ENCODE measurements at places on chromosomes 16 and 17.
A peak's percentile ranks its signal among the peaks of the same experiment; 100 is the strongest.

- no peaks in the 10 kb centered on the region for H3K27me3 ChIP-seq
- H3K4me1 ChIP-seq: peaks cover 23% of the 10 kb centered on the region
- peak overlapping the region; percentile 99 for H3K27ac ChIP-seq
Observed at GRCh38 chr16:51155199-51155607, 4.1 kb upstream of the SALL1 start.

GRCh38 chr17:54153423-54153822 is 330.7 kb downstream of the KIF2B start:
- H3K4me1 ChIP-seq: no peaks in the 10 kb centered on the region
- DNase-seq: no peak
- H3K27me3 ChIP-seq: no peaks in the 10 kb centered on the region
- H3K4me3 ChIP-seq: no peak overlapping the region
- no peak overlapping the region for H3K27ac ChIP-seq

- peak overlapping the region; percentile 42 for H3K4me3 ChIP-seq
- peaks cover 12% of the 10 kb centered on the region for H3K4me1 ChIP-seq
- peak overlapping the region; percentile 13 for H3K27ac ChIP-seq
Observed at GRCh38 chr16:17469011-17469740, 1.6 kb downstream of the XYLT1 start.

- no peak overlapping the region for H3K27ac ChIP-seq
- H3K4me1 ChIP-seq: no peaks in the 10 kb centered on the region
- H3K27me3 ChIP-seq: no peaks in the 10 kb centered on the region
- peak; percentile 58 for DNase-seq
- H3K4me3 ChIP-seq: no peak overlapping the region
- H3K36me3 ChIP-seq: no peaks in the 10 kb centered on the region
Observed at GRCh38 chr16:54633943-54634362, 296.7 kb upstream of the IRX5 start.
